ENCODE measurements at places on chromosomes 7 and 10. TPM values are rescaled to one million over a fixed set of nuclear protein-coding genes. Genes with fewer than 3 reads are reported as not detected.

TAS2R60 gene
- total RNA-seq = not detected

PCGF5 gene
- 30.0 TPM for total RNA-seq

MINDY4 gene
- 3.1 TPM for total RNA-seq

GRM8 gene
- total RNA-seq = not detected

NUDT5 gene
- total RNA-seq = 62.6 TPM

IKZF1 gene
- not detected for total RNA-seq

GPR22 gene
- total RNA-seq = not detected

OGDHL gene
- total RNA-seq = under 0.01 TPM

PRSS37 gene
- total RNA-seq = not detected

PRRT4 gene
- 2.5 TPM for total RNA-seq

MYL7 gene
- not detected for total RNA-seq

PTPRZ1 gene
- 10.9 TPM for total RNA-seq

GSTO2 gene
- total RNA-seq = 3.1 TPM

ACSM6 gene
- not detected for total RNA-seq

SKIDA1 gene
- total RNA-seq = 0.62 TPM

UTF1 gene
- not detected for total RNA-seq

SCART1 gene
- 2.2 TPM for total RNA-seq

LRRC17 gene
- total RNA-seq = 0.15 TPM

DYDC1 gene
- not detected for total RNA-seq

AZGP1 gene
- total RNA-seq = 1.00 TPM

JAZF1 gene
- 12.7 TPM for total RNA-seq

GIMAP5 gene
- not detected for total RNA-seq

CCDC6 gene
- 27.0 TPM for total RNA-seq

C10orf90 gene
- total RNA-seq = 74.6 TPM

AKR1C8 gene
- not detected for total RNA-seq

EN2 gene
- 1.0 TPM for total RNA-seq

ANXA8 gene
- 0.15 TPM for total RNA-seq

GET4 gene
- total RNA-seq = 17.9 TPM

TMEM225B gene
- not detected for total RNA-seq

USP54 gene
- total RNA-seq = 117 TPM

CLDN3 gene
- total RNA-seq = not detected

PNLIPRP3 gene
- 3.8 TPM for total RNA-seq

ASNS gene
- 5.3 TPM for total RNA-seq

KCP gene
- total RNA-seq = 1.4 TPM

IL6 gene
- 14.5 TPM for total RNA-seq

VWDE gene
- not detected for total RNA-seq

RTKN2 gene
- total RNA-seq = 4.8 TPM

FLNC gene
- total RNA-seq = 1.5 TPM

Data from melanocyte of skin (primary cell).